ENCODE measurements at places on chromosomes 1 and 21. TPM values are rescaled to one million over a fixed set of nuclear protein-coding genes. Genes with fewer than 3 reads are reported as not detected.

DNA sequence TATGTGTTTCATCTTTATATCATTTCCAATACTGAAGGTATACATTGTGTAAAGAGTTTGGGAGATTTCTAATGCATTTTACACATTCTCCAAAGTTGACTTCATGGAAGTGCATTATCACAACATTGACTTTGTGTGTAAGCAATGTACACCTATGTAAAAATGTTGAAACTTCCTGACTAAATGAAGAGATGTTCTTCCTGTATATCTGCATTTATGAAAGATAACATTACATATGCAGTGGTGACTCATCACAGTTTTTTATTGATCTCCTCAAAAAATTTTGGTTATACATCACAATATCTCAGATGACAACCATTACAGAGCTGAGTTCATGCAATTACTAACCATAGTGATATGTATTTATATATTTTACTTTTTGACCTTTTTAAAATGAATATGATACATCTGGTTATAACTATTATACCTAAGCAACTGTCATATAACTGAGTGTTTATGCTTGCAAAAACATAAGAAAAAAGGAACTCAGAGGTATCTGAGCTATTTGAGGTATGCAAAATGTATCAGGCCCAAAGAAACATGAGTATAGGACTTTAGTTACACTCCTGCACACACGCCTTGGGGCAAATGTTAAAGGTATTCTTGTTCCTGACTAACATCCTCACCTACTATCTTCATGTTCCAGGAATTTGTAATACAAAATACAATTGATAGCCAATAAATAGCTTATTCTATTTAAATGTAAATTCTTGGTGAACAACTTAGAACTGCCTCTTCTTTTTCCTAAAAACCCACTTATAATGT is 88.2 kb upstream of the OLFM3 start:
- H3K27ac ChIP-seq = no peak overlapping the region
- H3K27me3 ChIP-seq = no peaks in the 10 kb centered on the region
- H3K36me3 ChIP-seq = no peaks in the 10 kb centered on the region
- H3K4me3 ChIP-seq = no peak overlapping the region
- H3K4me1 ChIP-seq = no peaks in the 10 kb centered on the region

GRCh38 chr1:156050376-156050775 is 3.2 kb downstream of the UBQLN4 start:
- peaks cover 31% of the 10 kb centered on the region for H3K36me3 ChIP-seq
- H3K27me3 ChIP-seq = no peaks in the 10 kb centered on the region
- H3K4me1 ChIP-seq = peaks cover 9% of the 10 kb centered on the region
- no peak overlapping the region for H3K4me3 ChIP-seq

DNA sequence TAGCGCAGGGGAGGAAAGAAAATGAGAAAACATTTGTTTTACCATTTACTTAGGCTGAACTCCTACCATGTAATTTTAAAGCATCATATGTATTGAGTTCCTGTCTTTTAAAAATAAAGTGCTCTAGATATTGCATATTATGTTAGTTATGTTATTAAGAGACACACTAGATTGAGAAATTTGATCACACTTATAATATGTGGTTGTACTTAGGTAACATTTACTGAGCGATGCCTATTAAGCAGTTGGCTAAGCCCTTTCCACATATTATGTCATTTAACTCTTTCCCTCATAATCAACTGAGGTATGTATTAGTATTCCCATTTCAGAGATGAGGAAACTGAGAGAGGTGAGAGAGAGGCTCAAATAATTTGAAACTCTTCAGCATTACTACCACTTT is 4.5 kb upstream of the LRRC8D start:
- H3K36me3 ChIP-seq = no peaks in the 10 kb centered on the region
- no peak overlapping the region for H3K4me3 ChIP-seq
- no peaks in the 10 kb centered on the region for H3K27me3 ChIP-seq
- H3K4me1 ChIP-seq = no peaks in the 10 kb centered on the region

DNA sequence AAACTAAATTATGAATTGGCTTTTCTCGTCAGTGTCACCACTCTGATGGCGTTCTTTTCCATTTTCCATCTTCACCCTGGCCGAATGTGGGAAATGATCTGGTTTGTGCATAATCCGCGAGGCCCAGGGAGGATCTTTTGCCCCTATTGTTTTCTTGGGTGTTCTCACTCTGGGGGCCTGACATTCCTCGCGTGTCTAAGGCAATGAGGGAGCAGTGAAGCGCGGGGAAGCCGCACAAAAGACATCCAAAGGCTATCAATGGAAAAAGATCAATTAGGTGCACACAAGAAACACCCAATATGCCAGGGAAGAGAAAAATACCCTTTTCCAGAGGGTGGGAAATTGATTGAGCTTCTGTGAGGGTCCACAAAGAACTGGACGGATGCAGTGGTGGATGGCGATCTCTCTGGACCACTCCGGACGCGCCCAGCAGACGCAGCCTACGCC is 941 bp upstream of the C1orf21 start:
- H3K4me1 ChIP-seq = peaks cover 25% of the 10 kb centered on the region
- DNase-seq = no peak
- H3K4me3 ChIP-seq = peak overlapping the region; percentile 90
- H3K27ac ChIP-seq = peak overlapping the region; percentile 99
- H3K27me3 ChIP-seq = no peaks in the 10 kb centered on the region
- no peaks in the 10 kb centered on the region for H3K36me3 ChIP-seq

DNA sequence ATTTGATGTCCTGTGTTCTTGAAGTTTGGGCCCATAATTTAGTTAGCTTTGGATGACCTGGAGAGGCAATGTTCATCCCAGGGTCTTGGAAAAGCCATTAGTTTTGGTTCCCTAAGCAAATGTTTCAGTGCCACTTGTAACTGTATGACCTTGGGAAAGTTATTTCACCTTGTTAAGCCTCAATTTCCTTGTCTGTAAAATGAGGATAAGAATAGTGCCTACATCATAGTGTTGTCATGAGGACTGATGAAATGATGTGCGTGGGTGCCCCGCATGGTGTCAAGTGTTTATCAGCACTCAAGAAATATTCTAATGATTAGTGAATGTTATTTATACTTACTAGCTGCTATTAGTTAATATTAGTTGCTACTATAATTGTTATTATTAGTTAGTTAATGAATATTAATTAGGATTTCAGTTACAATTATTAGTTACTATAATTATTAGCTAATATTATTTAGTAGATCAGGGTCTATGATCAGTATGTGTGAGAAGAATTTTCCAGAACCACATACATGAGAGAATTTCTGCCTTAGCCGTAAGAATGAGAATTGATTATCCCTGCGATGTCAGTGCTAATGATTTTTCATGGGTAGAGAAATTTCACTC is 1.9 kb downstream of the SH3BGR start:
- H3K36me3 ChIP-seq = no peaks in the 10 kb centered on the region
- H3K4me3 ChIP-seq = peak overlapping the region; percentile 57
- no peak for DNase-seq
- H3K27ac ChIP-seq = peak overlapping the region; percentile 92

- H3K27me3 ChIP-seq = no peaks in the 10 kb centered on the region
- no peaks in the 10 kb centered on the region for H3K4me1 ChIP-seq
- H3K36me3 ChIP-seq = no peaks in the 10 kb centered on the region
- no peak overlapping the region for H3K27ac ChIP-seq
- no peak for DNase-seq
Observed at GRCh38 chr1:7437036-7437435, 334.1 kb upstream of the VAMP3 start.

GRCh38 chr1:229759037-229759435 is 133.0 kb downstream of the URB2 start:
- H3K27ac ChIP-seq = no peak overlapping the region
- no peaks in the 10 kb centered on the region for H3K36me3 ChIP-seq
- no peaks in the 10 kb centered on the region for H3K4me1 ChIP-seq
- no peak for DNase-seq
- no peak overlapping the region for H3K4me3 ChIP-seq

DNA sequence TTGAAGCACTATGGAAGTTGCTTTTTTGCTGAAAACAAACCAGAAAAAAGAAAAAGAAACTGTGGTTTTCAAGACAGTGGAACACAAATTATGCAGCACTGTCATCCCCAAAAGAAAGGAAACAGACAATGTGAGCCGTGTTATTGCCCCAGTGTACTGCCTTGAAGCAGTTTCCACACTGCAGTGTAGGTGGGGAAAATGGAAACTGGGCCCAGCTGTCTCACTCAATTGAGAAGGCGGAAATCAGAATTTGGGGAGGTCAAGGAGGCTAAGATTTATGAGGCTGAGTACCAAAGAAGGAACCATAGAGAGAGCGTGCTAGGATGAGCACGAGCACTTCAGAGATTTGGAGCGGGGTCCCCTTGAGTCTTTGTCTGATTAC is 55.5 kb downstream of the MPZL1 start:
- H3K4me1 ChIP-seq = no peaks in the 10 kb centered on the region

DNA sequence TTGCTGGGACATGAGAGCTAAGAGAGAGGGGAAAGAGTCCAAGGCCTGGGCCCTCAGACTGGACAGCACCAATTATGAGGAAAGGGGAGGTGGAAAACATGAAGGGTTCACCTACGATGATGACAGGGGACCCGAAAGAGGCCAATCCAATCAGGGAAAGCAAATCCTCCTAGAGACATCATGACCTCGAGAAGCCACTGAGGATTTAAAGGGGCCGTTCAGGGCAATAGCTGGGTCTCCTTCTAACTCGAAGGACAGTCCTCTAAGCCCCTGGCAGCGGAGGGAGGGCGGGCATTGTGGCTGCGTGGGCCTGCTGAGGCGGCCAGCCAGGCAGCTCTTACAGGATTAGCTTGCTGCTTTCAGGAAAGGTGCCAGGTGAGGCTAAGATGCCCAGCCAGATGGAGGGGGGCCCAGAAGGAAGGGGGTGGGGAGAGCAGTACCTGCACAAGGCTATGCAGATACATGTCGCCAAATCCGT is 7.4 kb downstream of the MEF2D start:
- no peaks in the 10 kb centered on the region for H3K27me3 ChIP-seq
- H3K4me3 ChIP-seq = peak overlapping the region; percentile 40
- peak overlapping the region; percentile 99 for H3K27ac ChIP-seq
- H3K36me3 ChIP-seq = no peaks in the 10 kb centered on the region
- peaks cover 96% of the 10 kb centered on the region for H3K4me1 ChIP-seq
- DNase-seq = peak; percentile 97

DNA sequence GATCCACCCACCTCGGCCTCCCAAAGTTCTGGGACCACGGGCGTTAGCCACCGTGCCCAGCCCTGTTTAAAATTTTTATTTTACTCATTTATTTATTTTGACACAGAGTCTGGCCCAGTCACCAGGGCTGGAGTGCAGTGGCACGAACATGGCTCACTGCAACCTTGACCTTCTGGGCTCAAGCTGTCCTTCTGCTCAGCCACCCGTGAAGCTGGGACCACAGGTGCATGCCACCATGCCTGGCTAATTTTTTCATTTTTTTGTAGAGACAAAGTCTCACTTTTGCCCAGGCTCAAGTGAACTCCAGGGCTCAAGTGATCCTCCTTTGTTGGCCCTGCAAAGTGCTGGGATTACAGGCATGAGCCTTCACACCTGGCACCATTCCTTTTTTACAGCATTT is 27.5 kb upstream of the DNAJC6 start:
- H3K4me1 ChIP-seq = peaks cover 6% of the 10 kb centered on the region
- no peak overlapping the region for H3K27ac ChIP-seq
- H3K4me3 ChIP-seq = no peak overlapping the region
- no peaks in the 10 kb centered on the region for H3K36me3 ChIP-seq
- DNase-seq = no peak
- H3K27me3 ChIP-seq = no peaks in the 10 kb centered on the region

- DNase-seq = no peak
- no peak overlapping the region for H3K27ac ChIP-seq
- H3K27me3 ChIP-seq = peaks cover 79% of the 10 kb centered on the region
Observed at GRCh38 chr1:37037690-37038089, 3.4 kb upstream of the GRIK3 start.

The SLC9C2 gene
- total RNA-seq = not detected

The PRRX1 gene
- 80.3 TPM for total RNA-seq

All from gastrocnemius medialis (tissue), 4 donors.